ENCODE measurements at places on chromosomes 3 and 15. TPM values are rescaled to one million over a fixed set of nuclear protein-coding genes. Genes with fewer than 3 reads are reported as not detected.
A peak's percentile ranks its signal among the peaks of the same experiment; 100 is the strongest.

ZNF106 gene
- 57.6 TPM for total RNA-seq

DNA sequence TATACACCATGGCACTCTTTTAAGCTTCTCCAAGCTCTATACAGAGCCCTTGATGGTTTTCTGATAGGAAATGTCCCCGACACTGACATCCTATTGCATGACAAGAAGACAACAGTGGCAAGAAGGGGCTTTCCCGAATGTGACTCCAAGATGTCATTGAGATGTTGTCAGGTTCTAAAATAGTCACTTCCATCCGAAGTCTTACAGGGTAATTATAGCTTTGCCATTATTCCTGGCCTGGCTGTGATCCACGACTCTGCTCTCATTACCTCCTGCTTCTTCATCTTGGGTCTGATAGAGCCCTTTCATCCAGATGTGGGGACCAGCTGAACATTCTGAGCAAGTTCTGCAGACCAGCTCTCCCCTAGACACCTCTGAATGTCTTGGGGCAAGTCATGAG, 40.6 kb upstream of the ADAMTS9 start:
- DNase-seq, result no peak
- H3K4me1 ChIP-seq, result peaks cover 6% of the 10 kb centered on the region
- H3K27me3 ChIP-seq, result no peaks in the 10 kb centered on the region
- H3K27ac ChIP-seq, result no peak overlapping the region
- no peak overlapping the region for H3K4me3 ChIP-seq

GRCh38 chr3:147838652-147839051, 429.5 kb downstream of the ZIC1 start:
- no peaks in the 10 kb centered on the region for H3K27me3 ChIP-seq
- no peaks in the 10 kb centered on the region for H3K4me1 ChIP-seq
- H3K36me3 ChIP-seq, result no peaks in the 10 kb centered on the region

GOLGA6L9 gene
- 4.2 TPM for total RNA-seq

DNA sequence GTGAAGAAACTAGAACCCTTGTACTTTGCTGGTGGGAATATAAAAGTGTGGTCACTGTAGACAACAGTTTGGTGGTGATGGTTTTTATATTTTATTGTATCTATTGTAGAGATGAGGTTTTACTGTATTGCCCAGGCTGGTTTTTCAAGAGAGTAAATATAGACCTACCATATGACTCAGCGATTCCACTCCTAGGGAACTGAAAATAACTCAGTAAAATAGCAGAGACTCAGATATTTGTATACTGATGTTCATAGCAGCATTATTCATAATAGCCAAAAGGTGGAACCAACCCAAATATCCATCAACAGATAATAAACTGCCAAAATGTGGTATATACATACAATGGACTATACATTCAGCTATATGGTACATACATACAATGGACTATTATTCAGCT, 68.8 kb upstream of the IL12A start:
- H3K27me3 ChIP-seq, result no peaks in the 10 kb centered on the region
- no peak overlapping the region for H3K4me3 ChIP-seq
- peak overlapping the region; percentile 79 for H3K27ac ChIP-seq
- no peak for DNase-seq
- peaks cover 35% of the 10 kb centered on the region for H3K4me1 ChIP-seq

DNA sequence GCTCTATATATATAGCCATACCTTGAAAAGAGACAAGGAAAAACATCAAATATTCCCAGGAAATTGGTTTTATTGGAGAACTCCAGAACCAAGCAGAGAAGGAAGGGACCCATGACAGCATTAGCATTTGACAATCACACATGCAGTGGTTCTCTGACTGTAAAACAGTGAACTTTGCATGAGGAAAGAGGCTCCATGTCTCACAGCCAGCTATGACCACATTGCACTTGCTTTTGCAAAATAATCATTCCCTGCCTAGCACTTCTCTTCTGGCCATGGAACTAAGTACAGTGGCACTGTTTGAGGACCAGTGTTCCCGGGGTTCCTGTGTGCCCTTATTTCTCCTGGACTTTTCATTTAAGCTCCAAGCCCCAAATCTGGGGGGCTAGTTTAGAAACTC, 85.5 kb downstream of the TGFBR2 start:
- no peaks in the 10 kb centered on the region for H3K27me3 ChIP-seq
- DNase-seq, result no peak
- H3K4me1 ChIP-seq, result peaks cover 35% of the 10 kb centered on the region
- peaks cover 4% of the 10 kb centered on the region for H3K36me3 ChIP-seq
- H3K4me3 ChIP-seq, result no peak overlapping the region

DNA sequence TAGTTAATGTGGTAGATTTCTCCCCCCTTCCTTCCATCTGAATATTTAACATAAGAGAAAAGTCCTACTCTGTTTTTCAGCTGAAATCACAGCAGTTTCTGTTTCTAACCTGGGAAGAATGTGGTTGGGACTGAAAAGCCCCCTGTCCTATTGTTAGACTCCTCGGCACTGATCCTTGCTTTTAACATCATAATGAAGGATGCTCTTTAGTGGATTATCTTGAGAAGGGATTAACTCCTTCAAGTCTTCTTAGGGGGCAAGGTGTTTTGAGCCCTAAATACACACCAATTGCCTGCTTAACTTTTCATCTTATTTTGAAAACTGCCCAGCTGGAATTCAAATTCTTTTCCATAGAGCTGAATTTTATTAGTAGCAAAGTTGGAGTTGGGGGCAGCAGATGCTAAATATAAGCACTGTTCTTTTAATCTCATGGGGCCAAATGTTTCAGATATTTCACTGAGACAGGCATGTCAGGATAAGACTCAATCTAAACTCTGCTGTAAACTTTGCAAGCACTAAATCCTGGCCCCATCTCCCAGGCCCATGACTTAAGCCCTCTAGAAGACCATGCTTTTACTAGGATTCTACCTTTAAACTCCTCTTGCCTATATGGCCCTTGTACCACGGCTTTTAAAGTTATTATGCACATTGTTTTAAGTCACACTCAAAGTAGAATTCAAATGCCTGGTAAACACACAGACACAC, 243.2 kb upstream of the NR2F2 start:
- DNase-seq, result no peak
- H3K4me3 ChIP-seq, result no peak overlapping the region
- H3K27ac ChIP-seq, result peak overlapping the region; percentile 73
- peaks cover 31% of the 10 kb centered on the region for H3K4me1 ChIP-seq
- no peaks in the 10 kb centered on the region for H3K27me3 ChIP-seq
- H3K36me3 ChIP-seq, result no peaks in the 10 kb centered on the region

GRCh38 chr3:133872161-133872560, 23.5 kb downstream of the RAB6B start:
- no peak overlapping the region for H3K4me3 ChIP-seq
- no peak overlapping the region for H3K27ac ChIP-seq
- DNase-seq, result no peak

GRCh38 chr3:193701953-193702635, 109.1 kb downstream of the OPA1 start:
- H3K27ac ChIP-seq, result no peak overlapping the region
- H3K4me1 ChIP-seq, result peaks cover 21% of the 10 kb centered on the region
- DNase-seq, result no peak
- H3K27me3 ChIP-seq, result no peaks in the 10 kb centered on the region
- H3K4me3 ChIP-seq, result no peak overlapping the region
- no peaks in the 10 kb centered on the region for H3K36me3 ChIP-seq

DNA sequence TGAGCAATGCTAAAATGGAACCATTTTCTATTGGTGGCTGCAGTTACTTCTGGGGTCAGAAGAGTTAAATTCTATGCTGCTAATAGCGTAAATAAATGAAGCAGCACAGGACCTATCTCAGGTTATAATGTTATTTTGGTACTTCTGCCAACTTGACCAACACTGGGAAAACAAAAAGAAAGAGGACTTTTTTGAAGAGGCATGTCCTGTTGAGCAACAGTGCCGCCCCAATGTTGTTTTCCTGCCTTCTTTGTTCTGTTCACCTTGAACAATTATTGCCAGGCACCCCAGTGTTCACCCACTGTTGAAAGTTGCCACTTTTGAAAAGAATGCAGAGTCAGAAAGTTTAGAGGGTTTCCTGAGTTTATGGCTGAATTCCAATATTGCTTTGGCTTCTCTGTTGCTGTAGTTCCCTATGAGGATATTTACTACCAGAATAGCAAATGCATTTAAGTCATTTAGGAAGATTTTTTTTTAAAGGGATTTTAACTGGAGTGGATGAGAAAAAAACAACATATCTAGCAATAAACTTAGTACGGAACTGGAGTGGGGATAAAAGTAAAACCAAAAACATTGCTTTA, 679.0 kb upstream of the DPPA4 start:
- DNase-seq, result no peak
- peaks cover 2% of the 10 kb centered on the region for H3K27me3 ChIP-seq
- peaks cover 7% of the 10 kb centered on the region for H3K4me1 ChIP-seq

DNA sequence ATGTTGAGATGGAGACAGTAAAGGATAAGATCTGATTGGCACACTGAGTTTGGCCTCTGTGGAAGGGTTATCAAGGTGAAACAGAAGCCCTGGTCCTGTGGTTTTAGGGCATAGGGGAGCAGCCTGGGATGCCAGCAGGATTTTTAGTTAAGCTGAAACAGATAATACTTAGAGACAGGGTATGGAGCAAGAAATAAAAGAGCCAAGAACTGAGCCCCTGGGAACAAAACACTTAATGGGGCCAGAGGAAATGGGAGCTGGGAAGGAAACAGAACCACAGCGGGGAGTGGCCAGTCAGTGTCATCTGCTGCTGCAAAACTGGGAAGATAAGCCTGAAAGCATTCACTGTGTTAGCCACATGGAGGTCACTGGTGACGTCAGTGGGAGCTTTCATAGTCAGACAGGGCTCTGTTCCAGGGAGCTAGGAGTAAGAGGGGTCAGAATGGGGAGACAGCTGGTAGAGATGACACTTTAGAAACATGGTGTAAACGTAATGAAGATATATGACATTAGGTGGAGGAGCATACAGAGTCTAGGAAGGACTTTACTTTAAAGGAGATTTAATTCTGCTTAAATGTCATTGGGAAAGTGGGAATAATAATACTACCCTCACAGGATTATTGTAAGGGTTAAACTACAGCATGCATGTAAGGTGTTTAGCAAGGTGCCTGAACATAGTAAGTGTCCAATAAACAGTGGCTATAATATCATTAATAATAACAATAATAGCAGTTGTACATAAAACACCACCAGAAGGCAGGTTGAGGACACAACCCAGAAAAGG, 172.7 kb upstream of the CTNNB1 start:
- no peaks in the 10 kb centered on the region for H3K36me3 ChIP-seq
- no peak overlapping the region for H3K27ac ChIP-seq

- peaks cover 17% of the 10 kb centered on the region for H3K4me1 ChIP-seq
- no peaks in the 10 kb centered on the region for H3K27me3 ChIP-seq
- H3K4me3 ChIP-seq, result no peak overlapping the region
- H3K27ac ChIP-seq, result no peak overlapping the region
- H3K36me3 ChIP-seq, result peaks cover 2% of the 10 kb centered on the region
- no peak for DNase-seq
Measured at GRCh38 chr3:126054870-126055269, 29.1 kb downstream of the SLC41A3 start.

- H3K4me3 ChIP-seq, result no peak overlapping the region
- peaks cover 32% of the 10 kb centered on the region for H3K27me3 ChIP-seq
- no peak overlapping the region for H3K27ac ChIP-seq
- DNase-seq, result no peak
- H3K4me1 ChIP-seq, result peaks cover 9% of the 10 kb centered on the region
Measured at GRCh38 chr15:45021348-45021747, 1.6 kb upstream of the SORD start.

GRCh38 chr15:56099311-56099710, 105.9 kb upstream of the NEDD4 start:
- no peaks in the 10 kb centered on the region for H3K27me3 ChIP-seq
- H3K27ac ChIP-seq, result no peak overlapping the region
- H3K36me3 ChIP-seq, result peaks cover 29% of the 10 kb centered on the region
- H3K4me1 ChIP-seq, result no peaks in the 10 kb centered on the region
- H3K4me3 ChIP-seq, result no peak overlapping the region
- DNase-seq, result no peak

GRCh38 chr3:45965653-45966052, 22.4 kb downstream of the CXCR6 start:
- no peak overlapping the region for H3K4me3 ChIP-seq
- peaks cover 49% of the 10 kb centered on the region for H3K36me3 ChIP-seq
- no peaks in the 10 kb centered on the region for H3K27me3 ChIP-seq
- H3K4me1 ChIP-seq, result peaks cover 9% of the 10 kb centered on the region
- DNase-seq, result no peak

TMEM266 gene
- 1.1 TPM for total RNA-seq

- H3K4me1 ChIP-seq, result no peaks in the 10 kb centered on the region
- no peak overlapping the region for H3K4me3 ChIP-seq
- H3K27me3 ChIP-seq, result no peaks in the 10 kb centered on the region
- H3K27ac ChIP-seq, result no peak overlapping the region
- no peak for DNase-seq
Measured at GRCh38 chr3:108041253-108041652, 49.6 kb downstream of the CD47 start.

DNA sequence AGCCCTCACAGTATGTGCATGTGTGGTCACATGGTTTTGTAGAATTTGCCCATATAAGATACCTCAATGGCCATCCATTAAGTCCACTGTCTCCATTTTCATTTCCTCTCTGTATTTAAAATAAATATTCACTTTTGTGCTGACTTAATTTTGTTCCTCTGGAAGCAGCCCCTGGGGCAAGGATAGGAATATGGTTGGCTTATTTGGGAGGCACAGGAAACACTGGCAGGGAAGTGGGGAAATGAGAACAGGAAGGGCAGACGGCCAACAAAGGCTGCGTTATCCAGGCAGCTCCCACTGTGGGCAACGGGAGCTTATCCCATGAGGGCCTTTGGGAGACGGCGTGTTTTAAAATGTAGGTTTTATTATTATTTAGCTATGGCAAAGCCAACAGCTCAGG, 148.6 kb downstream of the SHQ1 start:
- peaks cover 2% of the 10 kb centered on the region for H3K4me1 ChIP-seq
- no peak for DNase-seq
- H3K27me3 ChIP-seq, result peaks cover 6% of the 10 kb centered on the region
- H3K27ac ChIP-seq, result no peak overlapping the region
- H3K4me3 ChIP-seq, result no peak overlapping the region
